Karpas-422 (cell line): ENCODE measurements at places on chromosomes 16 and 17.

- no peak overlapping the region for H3K4me3 ChIP-seq
- DNase-seq: no peak
- H3K4me1 ChIP-seq: no peaks in the 10 kb centered on the region
- no peaks in the 10 kb centered on the region for H3K27me3 ChIP-seq
Measured at GRCh38 chr17:51653878-51654277, 393.5 kb downstream of the UTP18 start.

DNA sequence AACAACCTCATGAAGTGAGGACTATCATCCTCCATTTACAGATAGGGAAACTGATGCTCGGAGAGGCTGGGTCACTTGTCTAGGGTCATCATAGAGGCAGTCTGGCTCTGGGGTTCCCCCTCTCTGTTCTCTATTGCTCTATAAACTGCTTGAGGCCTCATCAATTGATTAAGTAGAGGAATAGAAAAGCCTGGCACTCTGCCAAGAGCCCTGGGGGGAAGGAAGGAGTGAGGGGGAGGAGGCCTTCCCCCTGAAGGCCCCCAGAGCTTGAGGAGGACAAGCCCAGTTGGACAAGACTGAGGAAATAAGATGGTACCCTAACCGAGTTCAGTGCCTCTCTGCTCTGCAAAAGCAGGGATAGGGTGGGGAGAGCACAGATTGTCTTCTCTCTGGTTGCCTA lies 21.0 kb downstream of the SDK2 start:
- no peaks in the 10 kb centered on the region for H3K36me3 ChIP-seq
- H3K4me3 ChIP-seq: no peak overlapping the region
- no peak for DNase-seq
- H3K27ac ChIP-seq: no peak overlapping the region

GRCh38 chr17:32345951-32346600 lies 3.9 kb upstream of the ZNF207 start:
- H3K4me3 ChIP-seq: no peak overlapping the region
- no peak for DNase-seq
- no peaks in the 10 kb centered on the region for H3K27me3 ChIP-seq
- H3K4me1 ChIP-seq: peaks cover 26% of the 10 kb centered on the region
- peaks cover 2% of the 10 kb centered on the region; the same call in 1 of the 2 replicates for H3K36me3 ChIP-seq

DNA sequence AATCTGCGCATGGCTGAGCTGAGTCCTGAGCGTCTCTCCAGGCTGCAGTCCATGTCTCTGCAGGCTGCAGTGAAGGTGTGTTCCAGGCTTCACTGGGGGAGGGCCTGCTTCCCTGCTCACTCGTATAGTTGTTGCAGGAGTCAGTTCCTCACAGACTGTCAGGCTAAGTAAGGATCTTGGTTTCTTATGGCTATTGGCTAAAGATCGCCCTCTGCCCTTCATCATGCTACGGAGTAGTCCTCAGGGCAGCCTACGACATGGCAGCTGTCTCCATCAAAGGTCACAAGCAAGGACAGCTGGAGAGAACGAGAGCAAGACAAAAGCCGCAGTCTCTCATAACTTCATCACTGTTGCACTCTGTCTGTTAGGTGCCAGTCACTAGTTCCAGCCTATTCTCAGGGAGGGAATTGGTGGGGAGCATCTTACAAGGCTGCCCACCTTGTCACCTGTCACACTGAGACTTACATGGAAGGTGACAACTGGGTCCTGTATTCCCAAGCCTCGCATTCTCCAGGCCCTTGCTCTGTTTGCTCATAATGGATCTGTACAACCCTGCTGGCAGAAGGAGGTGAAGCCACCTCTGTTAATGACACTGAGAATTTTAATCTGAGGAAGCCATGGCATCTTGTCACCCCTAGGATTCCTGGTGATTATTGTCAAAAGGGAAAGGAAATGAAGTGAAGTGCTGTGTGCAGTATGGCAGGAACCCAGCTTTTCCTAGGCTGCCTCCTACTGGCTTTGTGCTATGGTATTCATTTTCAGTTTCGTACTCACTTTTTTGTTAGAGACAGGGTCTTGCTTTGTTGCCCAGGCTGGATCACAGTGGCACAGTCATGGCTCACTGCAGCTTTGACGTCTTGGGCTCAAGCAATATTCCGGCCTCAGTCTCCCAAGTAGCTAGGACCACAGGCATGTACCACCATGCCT lies 43.4 kb downstream of the MFSD11 start:
- peaks cover 9% of the 10 kb centered on the region; the same call in 1 of the 2 replicates for H3K36me3 ChIP-seq
- no peaks in the 10 kb centered on the region for H3K4me1 ChIP-seq
- no peaks in the 10 kb centered on the region for H3K27me3 ChIP-seq
- DNase-seq: no peak

- H3K36me3 ChIP-seq: no peaks in the 10 kb centered on the region
- H3K27ac ChIP-seq: no peak overlapping the region
- peaks cover 24% of the 10 kb centered on the region for H3K4me1 ChIP-seq
- no peak for DNase-seq
Measured at GRCh38 chr17:70099294-70099693, 24.3 kb downstream of the KCNJ16 start.

GRCh38 chr17:60910415-60910814 lies 232.8 kb downstream of the BCAS3 start:
- H3K4me3 ChIP-seq: no peak overlapping the region
- no peaks in the 10 kb centered on the region for H3K27me3 ChIP-seq
- no peak overlapping the region for H3K27ac ChIP-seq
- no peaks in the 10 kb centered on the region for H3K36me3 ChIP-seq
- DNase-seq: no peak
- no peaks in the 10 kb centered on the region for H3K4me1 ChIP-seq

GRCh38 chr16:67000384-67001351 lies 12.3 kb downstream of the CES4A start:
- no peaks in the 10 kb centered on the region for H3K27me3 ChIP-seq
- no peak overlapping the region for H3K27ac ChIP-seq
- no peak overlapping the region for H3K4me3 ChIP-seq
- peak; percentile 65 for DNase-seq
- H3K36me3 ChIP-seq: no peaks in the 10 kb centered on the region

DNA sequence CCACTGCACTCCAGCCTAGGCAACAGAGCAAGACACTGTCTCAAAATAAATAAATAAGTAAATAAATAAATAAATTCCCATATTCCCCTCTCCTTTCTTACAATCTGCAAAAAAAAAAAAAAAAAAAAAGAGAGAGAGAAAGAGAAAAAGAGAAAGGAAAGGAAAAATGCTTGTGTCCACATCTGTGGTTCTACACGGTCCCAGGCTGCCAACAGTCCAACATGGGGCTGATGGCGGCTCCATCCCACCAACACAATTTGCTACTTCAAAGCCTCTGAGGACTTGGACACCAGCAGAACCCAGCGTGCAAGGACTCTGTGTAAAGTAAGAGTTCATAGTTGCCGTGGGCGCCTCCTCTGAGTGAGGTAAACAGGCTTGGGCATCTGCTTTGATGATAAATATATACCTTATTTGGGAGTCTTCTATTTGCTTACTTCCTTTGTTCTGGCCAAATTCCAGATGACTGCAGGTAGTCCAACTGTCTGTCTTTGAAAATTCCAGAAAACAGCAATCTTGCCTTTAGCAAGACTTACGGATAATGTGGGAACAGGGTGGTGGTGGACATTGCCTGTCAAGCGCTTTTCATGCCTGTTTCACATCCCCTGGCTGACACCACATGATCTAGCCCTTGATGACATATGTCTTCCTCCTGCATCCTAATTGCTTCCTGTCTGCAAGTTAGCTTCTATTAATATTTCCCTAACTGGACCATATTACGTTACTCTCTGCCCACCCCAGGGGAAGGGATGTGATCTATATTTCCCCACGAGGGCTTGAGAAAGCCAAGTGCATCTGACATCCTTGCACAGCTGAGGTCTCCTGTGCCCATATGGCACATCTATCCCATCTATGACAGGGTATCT lies 10.1 kb downstream of the LITAF start:
- no peaks in the 10 kb centered on the region for H3K27me3 ChIP-seq
- no peak overlapping the region for H3K27ac ChIP-seq
- DNase-seq: no peak
- H3K4me3 ChIP-seq: no peak overlapping the region
- no peaks in the 10 kb centered on the region for H3K36me3 ChIP-seq
